ENCODE measurements at places on chromosomes 11 and 22.

GRCh38 chr22:44314425-44315067 is 1.8 kb upstream of the SHISAL1 start:
- DNase-seq = no peak

DNA sequence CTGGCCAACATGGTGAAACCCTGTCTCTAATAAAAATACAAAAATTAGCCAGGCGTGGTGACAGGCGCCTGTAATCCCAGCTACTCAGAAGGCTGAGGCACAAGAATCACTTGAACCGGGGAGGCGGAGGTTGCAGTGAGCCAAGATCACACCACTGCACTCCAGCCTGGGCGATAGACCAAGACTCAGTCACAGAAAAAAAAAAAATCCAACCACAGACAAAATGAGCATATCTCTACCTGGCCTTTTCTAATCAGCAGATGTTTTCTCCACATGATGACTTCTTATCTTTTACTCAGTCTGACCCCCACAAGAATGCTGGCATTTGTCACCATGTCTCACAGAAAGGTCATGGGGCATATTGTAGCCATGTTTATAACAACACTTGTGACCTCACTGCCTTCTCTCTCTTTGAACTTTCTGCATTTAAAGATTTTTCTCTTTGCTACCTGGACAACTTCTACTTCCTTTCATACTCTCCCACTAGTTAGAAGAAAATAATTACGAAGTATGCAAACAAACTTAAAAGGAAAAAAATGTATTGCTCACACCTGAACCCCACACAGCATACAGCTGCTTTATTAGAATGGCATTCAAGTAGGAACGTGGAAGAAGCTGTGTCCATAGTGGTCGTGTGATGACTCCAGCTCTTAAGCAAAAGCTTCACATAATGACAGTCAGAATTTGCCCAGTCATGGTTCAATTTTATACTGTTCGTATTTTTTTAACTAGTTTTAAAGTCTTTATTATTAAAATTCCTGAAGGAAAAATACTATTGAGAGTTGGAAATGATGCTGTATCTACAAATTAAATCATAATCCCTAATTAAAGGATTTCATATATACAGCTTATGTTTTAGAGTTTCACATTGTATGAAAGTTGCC is 65.4 kb downstream of the ZC3H12C start:
- DNase-seq = no peak

GRCh38 chr22:32858957-32859356 is 57.5 kb downstream of the TIMP3 start:
- no peak for DNase-seq

DNA sequence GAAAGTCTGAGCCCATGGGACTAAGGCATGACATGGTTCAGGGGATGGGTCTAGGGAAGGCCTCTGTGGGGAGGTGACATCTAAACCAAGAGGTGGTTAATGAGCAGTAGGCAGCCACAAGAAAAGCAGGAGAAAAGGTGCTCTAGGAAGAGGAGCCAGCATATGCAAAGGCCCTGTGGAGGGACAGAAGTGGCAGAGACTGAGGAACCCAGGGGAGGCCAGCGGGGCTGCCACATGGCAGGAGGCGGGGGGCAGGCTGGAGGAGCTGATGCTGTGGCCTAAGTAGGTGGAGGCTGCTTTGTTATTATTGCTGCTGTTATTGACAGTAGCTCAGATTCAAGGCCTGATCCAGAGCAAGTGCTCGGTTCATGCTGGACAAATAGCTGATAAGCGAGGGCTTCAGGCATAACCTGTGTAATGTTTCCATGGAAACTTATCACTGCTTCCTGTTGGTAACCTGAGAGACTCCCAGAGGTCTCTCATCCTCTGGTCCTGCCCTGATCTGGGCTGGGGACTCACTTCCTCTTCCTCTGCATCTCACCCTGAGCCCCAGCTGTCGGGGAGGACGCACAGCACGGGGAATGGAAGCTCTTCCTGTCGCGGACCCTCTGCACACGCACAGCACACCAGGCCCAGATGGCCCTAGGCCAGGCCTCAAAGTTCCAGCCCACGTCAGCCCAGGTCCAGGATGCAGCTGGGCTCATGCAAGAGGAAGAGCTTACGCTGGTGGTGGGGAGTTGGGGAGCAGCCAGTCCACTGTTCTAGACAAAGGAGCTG is 75.2 kb upstream of the TP53I11 start:
- peak; percentile 5 for DNase-seq

DNA sequence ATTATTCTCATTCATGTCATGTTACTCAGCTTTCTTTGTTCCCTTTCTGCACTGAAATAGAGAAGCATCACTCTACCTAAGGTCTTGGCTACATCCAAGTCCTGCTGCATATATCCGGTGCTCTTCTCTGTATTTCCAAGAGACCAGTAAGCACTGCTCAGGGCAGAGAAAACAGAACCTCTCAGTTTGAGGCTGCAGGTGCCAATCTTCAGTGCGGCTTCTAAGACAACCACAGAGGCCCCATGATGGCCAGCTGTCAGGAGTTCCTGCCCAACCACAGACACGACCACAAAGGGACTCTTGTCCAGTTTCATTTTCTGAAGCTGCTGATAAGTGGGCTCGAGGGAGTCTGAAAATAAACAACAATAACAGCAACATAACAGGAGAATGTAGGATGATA is 378.4 kb upstream of the PITPNB start:
- peak; percentile 21 for DNase-seq

DNA sequence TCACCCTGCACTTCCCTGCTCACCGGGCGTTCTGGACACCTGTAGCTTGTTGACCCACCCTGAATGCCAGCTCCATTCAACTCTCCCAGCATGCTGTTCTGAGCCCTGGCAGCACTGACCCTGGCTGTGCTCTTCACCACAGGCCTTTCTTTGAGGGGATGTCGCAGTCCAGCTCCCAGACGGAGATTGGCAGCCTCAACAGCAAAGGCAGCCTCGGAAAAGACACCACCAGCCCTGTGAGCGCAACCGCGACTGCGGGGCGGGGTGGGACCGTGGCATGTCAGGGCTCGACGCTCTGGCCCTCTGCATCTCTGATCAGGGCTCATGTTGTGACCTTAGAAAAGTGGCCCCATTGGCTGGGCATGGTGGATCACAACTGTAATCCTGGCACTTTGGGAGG is 47.4 kb upstream of the RAB1B start:
- no peak for DNase-seq

DNA sequence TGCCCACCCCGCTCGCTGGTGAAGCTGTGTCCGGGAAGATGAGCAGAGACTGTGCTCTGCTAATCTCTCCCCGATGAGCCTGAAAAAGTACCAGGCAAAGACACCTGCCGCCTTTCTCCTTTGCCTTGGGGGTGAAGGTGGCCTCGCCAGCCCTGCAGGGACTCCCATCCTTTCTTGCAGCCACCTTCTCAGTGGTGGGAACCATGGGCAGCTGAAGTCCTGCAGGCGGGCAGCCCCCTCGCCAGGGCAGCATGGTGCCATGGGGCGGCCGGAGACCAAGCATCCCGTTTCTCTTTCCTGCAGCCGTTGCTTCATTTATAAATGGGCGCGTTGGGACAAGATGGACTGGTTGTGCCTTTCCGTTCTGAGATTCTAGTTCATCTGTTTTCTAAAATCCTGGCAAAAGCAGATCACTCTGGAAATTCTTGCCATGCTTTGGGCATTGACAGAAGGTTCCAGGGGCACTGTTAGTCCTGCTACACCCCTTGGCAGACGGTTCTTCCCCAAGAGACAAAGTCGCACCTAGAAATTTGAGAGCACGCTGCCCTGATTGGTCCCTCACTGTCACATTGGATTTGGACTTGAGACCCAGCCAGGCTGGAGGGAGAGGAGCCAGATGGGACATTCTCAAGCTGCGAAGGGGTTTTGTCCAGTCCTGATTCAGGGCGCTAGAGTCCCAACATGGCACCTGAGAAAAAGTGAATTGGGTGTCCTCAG is 7.5 kb downstream of the CTTN start:
- DNase-seq = no peak

DNA sequence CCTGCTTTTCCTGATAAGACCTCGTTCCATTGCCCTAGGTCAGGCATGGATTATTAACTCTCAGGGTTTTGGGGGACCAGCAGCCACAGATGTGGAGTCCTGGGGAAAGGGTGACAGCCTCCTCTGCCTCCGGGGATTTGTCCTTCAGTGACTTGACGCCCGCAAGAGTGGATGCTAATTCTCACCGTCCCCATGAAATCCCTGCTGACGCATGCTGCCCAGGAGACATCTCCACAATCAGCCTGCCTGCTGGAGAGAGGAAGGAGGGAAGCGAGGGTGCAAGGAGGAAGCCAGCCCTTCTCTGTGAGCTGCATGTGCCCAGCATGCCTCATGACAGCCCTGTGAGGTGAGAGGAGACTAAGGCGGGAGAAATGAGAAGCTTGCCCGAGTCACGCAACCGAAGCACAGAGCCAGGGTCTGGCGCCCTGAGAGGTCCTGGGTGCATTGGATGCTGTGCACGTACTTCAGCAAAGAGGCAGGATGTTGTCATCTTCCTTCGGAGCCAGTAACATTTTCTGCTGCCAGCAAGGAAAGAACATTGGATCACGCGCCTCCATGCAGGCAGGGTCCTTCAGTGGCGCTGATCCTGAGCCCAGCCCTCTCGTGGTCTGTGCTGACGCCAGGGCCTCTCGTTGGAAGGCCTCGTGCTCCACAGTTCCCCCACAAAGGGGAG is 27.3 kb upstream of the KRTAP5-6 start:
- DNase-seq = no peak

GRCh38 chr22:37172266-37173245 is 15.5 kb downstream of the C1QTNF6 start:
- no peak for DNase-seq

- DNase-seq = no peak
Measured at GRCh38 chr11:57353852-57354251, 15.7 kb downstream of the P2RX3 start.

DNA sequence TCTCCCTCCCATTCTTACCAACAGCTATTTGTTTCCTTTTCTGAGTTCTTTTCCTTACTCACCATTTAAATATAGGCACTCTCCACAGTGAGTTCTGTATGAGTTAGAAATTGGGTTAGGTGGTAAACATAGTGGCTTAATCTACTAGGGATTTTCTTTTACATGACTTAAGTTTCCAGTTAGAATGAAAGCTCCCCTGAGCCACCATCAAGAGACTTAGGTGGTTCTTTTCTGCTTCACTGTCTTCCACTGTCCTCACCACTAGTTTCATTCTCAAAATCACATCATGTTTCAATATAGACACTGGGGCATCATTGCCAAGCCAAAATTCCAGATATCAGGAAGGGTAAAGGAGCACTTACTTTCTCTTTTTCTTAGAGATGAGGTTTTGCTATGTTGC is 9.0 kb upstream of the REXO2 start:
- no peak for DNase-seq

- no peak for DNase-seq
Measured at GRCh38 chr11:90216611-90217010, 6.2 kb downstream of the CHORDC1 start.

GRCh38 chr11:47448566-47449427 is at the start of gene RAPSN:
Gene RAPSN (minus strand): TSS chr11:47449136. CDS start chr11:47448964, 172 bp downstream.
- no peak for DNase-seq

DNA sequence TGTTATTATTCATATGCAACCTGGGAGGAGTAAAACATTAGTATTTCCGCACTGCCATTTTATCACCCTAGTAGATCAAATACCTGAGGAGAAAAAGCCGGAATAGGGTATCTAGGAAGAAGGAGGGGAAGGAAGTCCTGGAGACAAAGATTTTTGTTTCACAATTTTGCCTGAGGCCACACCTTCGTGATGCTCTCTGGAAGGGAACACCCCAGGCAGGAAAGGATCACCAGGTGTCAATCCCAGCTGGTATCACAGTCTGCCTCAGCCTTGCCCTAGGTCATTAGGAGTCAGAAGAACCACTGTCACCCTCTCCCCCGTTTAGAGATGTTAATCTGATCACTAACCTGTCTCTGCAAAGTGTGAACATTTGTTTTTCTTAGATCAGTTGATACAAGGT is 35.4 kb upstream of the IGSF9B start:
- no peak for DNase-seq

- DNase-seq = no peak
Measured at GRCh38 chr22:50505276-50505775, 2.2 kb downstream of the LMF2 start.

GRCh38 chr11:5367448-5368074 is 16.1 kb upstream of the OR51M1 start:
- no peak for DNase-seq

DNA sequence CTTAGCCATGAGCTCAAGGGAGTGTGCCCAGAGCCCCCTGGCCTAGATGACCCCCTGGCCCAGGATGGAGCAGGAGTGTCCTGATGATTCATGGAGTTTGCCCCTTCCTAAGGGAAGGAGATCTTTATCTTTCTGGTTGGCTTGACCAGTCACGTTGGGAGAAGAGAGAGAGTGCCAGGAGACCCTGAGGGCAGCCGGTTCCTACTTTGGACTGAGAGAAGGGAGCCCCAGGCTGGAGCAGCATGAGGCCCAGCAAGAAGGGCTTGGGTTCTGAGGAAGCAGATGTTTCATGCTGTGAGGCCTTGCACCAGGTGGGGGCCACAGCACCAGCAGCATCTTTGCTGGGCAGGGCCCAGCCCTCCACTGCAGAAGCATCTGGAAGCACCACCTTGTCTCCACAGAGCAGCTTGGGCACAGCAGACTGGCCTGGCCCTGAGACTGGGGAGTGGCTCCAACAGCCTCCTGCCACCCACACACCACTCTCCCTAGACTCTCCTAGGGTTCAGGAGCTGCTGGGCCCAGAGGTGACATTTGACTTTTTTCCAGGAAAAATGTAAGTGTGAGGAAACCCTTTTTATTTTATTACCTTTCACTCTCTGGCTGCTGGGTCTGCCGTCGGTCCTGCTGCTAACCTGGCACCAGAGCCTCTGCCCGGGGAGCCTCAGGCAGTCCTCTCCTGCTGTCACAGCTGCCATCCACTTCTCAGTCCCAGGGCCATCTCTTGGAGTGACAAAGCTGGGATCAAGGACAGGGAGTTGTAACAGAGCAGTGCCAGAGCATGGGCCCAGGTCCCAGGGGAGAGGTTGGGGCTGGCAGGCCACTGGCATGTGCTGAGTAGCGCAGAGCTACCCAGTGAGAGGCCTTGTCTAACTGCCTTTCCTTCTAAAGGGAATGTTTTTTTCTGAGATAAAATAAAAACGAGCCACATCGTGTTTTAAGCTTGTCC is 14.3 kb downstream of the ADORA2A start:
- no peak for DNase-seq

- DNase-seq = peak; percentile 68
Measured at GRCh38 chr11:122697636-122698167, 42.2 kb downstream of the UBASH3B start.

- DNase-seq = peak; percentile 42
Measured at GRCh38 chr11:67400251-67400941, 1.3 kb downstream of the PPP1CA start.

DNA sequence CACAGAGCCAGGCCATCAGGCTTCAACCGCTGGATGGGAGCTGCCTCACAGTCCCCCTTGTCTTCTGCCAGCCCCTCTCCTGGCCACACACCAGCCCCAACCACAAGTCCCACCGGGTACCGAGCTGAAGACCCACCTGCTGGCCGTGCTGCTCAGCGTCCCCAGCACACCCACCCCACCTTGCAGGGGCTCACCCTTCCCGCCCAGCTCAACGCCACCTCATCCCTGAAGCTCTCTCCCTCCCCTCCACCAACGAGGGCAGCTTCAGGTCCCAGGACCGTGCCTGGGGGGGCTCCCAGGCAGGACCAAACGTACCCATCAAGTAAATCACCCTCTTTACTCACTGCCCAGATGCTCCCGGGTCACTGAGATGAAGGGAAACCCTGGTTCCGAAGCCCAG is 141.0 kb downstream of the CRYBB2 start:
- DNase-seq = no peak

Measured in activated CD4-positive, alpha-beta T cell treated with anti-CD3 and anti-CD28 coated beads, Interleukin-10, Interleukin-2, amounts not matched to agents 100 ng/mL and 50 ng/mL, durations not matched to agents 16 hours and 8 hours (primary cell).